ENCODE measurements at places on chromosomes 13 and 19.

- no peaks in the 10 kb centered on the region for H3K27me3 ChIP-seq
- H3K4me3 ChIP-seq: no peak overlapping the region
- no peak overlapping the region for H3K27ac ChIP-seq
- peaks cover 15% of the 10 kb centered on the region for H3K4me1 ChIP-seq
- peak; percentile 35 for DNase-seq
Observed at GRCh38 chr19:1945899-1946298, 4.9 kb downstream of the CSNK1G2 start.

DNA sequence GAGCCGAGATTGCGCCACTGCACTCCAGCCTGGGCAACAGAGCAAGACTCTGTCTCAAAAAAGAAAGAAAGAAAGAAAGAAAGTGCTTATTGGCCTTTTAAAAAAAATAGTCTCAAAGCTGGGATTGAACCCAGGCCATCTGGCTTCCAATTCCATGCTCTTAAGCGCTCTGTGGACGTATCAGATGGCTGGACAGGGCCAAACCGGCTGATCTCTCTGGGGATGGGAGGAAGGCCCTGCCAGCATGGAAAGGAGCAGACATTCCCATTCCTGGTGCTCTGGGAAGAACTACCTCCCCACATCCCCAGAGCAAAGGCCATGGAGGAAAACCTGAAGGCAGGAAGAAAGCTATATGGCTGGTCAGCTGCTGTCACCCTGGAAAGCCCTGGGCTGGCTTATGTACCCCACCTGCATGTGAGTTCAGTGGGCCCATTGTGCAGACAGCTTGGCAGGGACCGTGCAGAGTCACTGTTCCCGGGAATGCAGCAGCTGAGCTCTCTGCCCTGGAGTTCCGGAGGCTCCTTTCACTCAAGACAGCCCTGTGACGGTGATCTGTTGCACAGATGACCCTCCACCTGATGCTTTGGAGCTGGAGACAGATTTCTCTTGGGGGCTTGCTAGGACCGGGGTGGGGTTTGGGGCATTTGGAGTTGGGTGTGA is 84.3 kb downstream of the SIPA1L3 start:
- no peak overlapping the region for H3K4me3 ChIP-seq
- H3K36me3 ChIP-seq: no peaks in the 10 kb centered on the region
- H3K4me1 ChIP-seq: peaks cover 6% of the 10 kb centered on the region
- H3K27me3 ChIP-seq: no peaks in the 10 kb centered on the region

DNA sequence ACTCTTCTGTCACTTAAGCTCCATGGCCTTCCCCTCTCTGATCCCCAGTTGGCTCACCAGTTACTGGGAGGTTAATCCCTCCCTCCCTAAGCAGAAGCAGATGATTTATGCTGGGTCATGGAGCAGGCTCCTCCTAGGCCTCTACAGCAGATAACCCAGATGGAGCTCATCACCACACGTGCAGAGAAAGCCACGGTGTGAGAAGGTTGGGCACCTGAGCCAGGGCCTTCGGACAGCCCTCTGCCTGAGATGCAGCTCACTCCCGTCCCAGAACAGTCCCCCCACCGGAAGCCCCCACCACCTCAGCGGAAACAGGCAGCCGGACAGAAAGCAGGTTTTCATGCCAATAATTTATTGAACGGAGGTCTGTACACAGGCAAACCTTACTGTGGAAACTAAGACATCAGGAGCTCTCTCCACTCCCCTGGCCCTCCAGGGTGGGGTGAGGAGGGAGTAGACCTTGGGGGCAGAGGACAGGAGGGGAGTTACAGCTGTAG is 9.8 kb downstream of the ZNF526 start:
- DNase-seq: no peak
- H3K27me3 ChIP-seq: no peaks in the 10 kb centered on the region
- no peaks in the 10 kb centered on the region for H3K4me1 ChIP-seq

DNA sequence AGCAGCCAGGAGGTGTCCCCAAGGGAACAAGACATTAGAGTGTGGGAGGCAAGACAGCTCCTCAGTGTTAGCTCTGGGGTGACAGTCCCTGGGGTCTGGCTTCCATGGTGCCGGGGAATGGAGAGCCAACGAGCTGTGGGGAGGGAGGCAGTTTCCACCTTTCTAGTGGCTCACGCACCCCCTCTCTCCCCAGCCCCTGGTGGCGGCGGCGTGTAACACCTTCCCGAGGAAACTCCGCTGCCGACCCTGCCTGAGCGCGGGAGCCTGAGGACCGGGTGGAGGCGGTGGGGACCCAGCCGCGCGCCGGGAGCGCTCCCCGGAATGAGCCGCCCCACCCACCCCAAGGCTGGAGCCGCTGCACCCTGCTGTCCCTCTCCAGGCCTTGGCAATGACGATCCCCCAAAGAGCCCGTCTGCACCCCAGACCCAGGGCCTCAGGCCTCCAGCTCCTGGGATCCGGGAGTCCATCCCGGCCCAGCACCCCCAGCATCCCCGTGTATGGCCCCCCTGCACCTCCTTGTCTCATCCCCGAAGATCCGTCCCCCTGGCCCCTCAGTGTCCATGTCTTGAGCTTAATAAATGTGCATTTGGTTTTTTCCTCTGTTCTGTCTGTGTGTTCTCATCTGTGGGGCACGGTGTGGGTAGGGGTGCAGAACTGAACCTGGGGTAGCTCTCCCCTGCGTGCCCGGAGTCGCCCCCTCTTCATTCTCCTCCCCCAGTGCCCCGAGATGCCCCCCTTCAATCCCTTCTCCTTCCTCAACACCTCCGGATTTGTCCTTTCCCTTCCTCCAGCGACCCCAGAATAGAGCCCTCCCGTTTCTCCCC is 622 bp upstream of the FXYD5 start:
- peak overlapping the region; percentile 69 for H3K4me3 ChIP-seq
- H3K36me3 ChIP-seq: no peaks in the 10 kb centered on the region
- H3K27me3 ChIP-seq: no peaks in the 10 kb centered on the region

DNA sequence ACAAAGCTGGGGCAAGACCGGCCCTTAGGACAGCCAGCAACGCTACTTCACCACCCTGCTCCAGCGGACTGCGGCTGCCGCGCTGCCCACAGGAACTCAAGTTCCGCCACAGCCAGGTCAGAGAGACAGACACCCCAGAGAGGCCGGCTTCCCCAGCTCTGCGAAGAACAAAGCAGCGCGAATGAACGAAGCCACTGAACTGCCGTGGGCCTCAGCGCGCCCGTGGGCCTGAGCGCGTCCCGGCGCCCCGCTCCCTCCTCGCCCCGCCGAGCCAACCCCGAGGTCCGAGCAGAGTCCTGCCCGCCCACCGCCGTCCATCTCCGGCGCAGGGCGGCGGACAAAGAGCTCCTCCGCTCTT is 158.4 kb downstream of the RNF17 start:
- no peaks in the 10 kb centered on the region for H3K36me3 ChIP-seq
- no peak for DNase-seq
- H3K27ac ChIP-seq: peak overlapping the region; percentile 20
- H3K27me3 ChIP-seq: no peaks in the 10 kb centered on the region

DNA sequence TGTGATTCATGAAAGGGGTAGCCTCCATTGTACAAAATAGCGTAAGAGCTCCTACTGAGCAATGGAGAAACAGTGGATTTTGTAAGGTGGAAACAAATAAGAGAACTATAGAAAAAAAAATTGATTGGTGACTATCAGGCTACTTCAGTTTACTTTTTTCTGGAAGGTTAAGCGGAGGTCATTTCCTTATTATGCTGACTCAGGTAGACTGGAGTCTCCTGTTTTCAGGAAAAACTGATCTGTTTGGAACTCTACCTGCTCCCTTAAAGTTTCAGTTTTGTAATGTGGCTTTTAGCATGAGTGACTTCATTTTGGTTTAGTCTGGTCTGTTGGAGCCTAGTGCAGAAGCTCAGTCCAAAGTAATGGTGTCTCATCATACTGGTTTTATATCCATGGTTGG is 3.4 kb downstream of the ZNF607 start:
- DNase-seq: no peak
- H3K36me3 ChIP-seq: no peaks in the 10 kb centered on the region
- no peak overlapping the region for H3K27ac ChIP-seq
- H3K4me3 ChIP-seq: no peak overlapping the region
- no peaks in the 10 kb centered on the region for H3K4me1 ChIP-seq
- no peaks in the 10 kb centered on the region for H3K27me3 ChIP-seq

DNA sequence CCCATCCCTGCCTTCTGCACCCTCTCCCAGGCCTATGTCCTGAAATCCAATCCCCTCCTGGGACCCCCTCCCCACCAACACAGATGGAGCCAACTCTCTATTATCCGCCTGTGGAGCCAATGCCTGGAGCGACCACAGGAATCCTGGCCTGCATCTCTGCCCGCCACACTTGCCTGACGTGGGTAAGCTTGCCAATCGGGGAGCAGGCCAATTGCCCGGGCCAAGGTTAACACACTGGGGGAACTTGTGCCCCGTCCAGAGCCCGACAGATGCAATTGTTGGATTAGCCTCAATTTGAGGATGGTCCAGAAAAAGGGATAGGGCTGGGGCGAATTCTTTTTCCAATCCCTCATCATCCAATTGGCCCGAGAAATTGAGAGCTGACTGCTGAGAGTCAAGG is 5.9 kb downstream of the WIZ start:
- no peak overlapping the region for H3K4me3 ChIP-seq
- H3K27me3 ChIP-seq: no peaks in the 10 kb centered on the region
- H3K4me1 ChIP-seq: no peaks in the 10 kb centered on the region
- H3K36me3 ChIP-seq: no peaks in the 10 kb centered on the region

GRCh38 chr13:31775686-31776085 is 36.4 kb downstream of the RXFP2 start:
- DNase-seq: no peak
- H3K36me3 ChIP-seq: no peaks in the 10 kb centered on the region
- no peak overlapping the region for H3K4me3 ChIP-seq
- H3K4me1 ChIP-seq: no peaks in the 10 kb centered on the region
- H3K27me3 ChIP-seq: no peaks in the 10 kb centered on the region

DNA sequence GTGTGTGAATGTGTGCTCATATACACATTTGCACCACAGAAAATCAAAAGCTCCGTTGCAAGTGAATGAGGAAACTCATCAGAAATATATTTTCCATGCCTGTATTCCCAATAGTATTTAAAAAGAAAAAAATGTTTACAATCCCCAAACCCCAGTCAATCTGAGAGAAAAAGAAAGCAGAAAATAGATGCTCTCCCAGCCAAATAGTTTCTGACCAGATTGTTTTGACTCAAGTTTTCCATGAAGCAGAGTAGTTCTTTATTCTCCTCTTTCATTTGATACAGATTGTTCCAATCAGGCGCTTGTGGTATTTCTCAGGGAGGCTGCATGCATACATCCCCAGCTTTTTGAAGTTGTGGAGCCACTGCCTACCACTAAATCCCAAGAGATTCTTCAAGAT is 110.6 kb downstream of the STARD13 start:
- H3K27me3 ChIP-seq: no peaks in the 10 kb centered on the region
- H3K36me3 ChIP-seq: no peaks in the 10 kb centered on the region
- H3K27ac ChIP-seq: no peak overlapping the region
- H3K4me3 ChIP-seq: no peak overlapping the region
- DNase-seq: no peak

- no peaks in the 10 kb centered on the region for H3K27me3 ChIP-seq
- DNase-seq: no peak
- no peaks in the 10 kb centered on the region for H3K36me3 ChIP-seq
- H3K4me1 ChIP-seq: no peaks in the 10 kb centered on the region
- no peak overlapping the region for H3K4me3 ChIP-seq
Observed at GRCh38 chr19:7480222-7480969, 8.4 kb downstream of the PEX11G start.

GRCh38 chr13:98541191-98541590 is 35.7 kb downstream of the STK24 start:
- DNase-seq: no peak
- no peaks in the 10 kb centered on the region for H3K36me3 ChIP-seq
- no peaks in the 10 kb centered on the region for H3K27me3 ChIP-seq
- H3K4me3 ChIP-seq: no peak overlapping the region
- peaks cover 4% of the 10 kb centered on the region for H3K4me1 ChIP-seq
- peak overlapping the region; percentile 50 for H3K27ac ChIP-seq

Data from breast epithelium (tissue), 4 donors.